ENCODE measurements at places on chromosomes 16 and 17.

DNA sequence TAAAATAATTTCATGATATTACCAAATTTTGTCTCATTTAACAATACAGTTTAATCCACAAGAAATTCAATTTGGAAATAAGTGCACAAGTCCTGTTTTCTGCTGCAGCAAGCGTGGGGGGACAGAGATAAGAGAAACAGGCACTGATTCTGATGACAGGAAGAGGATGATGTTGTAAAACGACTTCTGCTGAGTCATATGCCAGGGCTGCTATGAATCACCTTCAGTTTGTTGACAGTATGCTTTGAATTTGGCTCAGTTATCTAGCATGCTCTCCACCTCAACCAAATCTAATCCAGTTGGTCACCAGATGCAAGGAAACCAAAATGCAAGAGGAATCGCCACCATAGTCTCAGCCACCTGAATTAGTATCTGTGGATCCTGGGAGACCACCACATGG lies 244.1 kb upstream of the MON1B start:
- DNase-seq: peak; percentile 96

DNA sequence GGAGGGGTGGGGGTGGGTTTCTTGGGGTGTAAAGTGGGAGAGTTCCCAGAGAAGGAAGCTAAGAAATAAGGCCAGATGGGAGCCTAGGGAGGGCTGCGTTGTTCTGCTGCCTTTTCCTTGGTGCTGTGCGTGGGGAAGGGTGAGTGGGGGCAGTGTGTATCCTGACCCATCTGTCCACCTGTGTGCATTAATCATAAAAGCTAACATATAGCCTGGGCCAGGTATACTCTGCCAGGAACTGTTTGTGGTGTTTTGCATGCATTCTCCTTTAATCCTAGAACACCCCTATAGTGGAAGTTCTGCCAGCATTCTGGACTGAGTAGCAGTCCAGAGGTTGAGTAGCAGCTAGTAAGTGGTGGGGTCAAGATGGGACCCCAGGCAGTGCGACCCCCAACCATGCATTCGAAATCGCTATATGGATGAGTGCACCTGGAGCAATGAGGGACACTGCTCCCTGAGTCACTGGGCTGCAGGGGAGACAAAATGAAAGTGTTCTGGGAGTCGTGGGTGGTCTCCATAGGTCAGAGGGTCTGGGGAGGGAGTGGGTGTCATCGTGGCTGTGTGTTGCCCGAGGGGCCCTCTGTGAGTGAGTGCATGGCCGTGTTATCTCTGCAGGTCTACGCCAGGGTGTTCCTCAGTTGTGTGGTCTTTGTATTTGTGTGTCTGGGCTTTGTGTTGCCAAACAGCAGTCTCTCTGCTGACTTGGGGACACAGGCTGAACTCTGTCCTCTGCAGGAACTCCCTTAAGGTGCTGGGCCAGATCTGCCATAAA lies 1.3 kb downstream of the ERBB2 start:
- no peak for DNase-seq

DNA sequence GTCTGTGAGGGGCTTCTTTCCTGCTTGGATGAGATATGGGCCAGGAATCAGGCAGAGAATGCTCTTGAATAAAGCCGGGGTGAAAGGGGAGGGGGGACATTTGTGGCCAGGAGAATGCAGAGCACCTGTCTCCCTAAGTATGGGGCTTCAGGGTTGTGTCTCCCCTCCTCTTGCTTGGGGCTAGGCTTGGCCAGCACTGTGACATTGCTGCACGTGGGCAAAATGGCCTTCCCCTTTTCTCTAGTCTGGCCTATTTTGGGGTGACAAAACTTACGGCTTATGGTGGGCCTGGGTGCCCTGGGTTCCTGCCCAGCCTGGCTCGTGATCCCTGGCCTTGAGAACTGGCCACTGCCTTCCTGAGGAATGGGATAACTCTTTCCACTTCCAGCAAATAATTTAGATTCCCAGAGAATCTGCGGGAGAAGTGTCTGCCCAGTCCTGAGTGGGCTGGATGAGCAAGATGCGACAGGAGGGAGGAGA lies 5.6 kb downstream of the NFE2L1 start:
- no peak for DNase-seq

DNA sequence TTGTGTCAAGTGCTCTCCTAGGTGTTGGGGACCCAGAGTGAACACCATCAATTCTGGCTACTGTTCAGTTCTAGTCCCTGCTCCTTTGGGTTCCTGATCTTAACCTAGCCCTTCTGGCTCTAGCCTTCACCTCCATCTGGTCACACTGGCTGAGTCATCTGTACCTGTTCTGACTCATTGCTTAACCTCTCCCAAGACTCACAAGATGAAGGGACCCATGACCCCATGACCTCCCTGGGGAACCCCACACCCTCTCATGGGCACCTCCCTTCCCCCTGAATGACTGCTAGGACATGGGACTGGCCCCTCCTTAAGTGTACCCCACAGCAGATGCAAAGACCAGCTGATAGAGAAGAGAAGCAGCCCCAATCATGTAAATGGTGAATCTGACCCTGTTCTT lies 345.8 kb upstream of the CDH5 start:
- DNase-seq: peak; percentile 85

- peak; percentile 99 for DNase-seq
These were observed 14.7 kb downstream of the KCTD19 start for GRCh38 chr16:67311607-67312488.

- DNase-seq: no peak
These were observed 95.1 kb downstream of the NTN1 start for GRCh38 chr17:9116311-9116835.

DNA sequence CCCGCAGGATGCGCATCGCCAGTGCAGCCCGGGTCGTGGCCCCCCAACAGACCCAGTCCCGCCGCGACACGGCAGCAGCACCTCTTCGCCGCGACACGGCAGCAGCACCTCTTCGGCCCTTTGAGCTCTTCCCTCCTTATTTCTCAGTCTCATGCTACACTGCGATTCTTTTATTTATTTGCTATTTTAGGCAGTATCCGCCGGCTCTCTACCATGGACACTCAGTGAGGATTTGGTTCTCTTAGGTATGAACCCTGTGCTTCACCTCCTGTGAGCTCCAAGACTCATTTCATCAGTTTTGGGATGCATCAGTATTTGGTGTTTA lies 8.3 kb upstream of the MAP2K3 start:
- DNase-seq: no peak

DNA sequence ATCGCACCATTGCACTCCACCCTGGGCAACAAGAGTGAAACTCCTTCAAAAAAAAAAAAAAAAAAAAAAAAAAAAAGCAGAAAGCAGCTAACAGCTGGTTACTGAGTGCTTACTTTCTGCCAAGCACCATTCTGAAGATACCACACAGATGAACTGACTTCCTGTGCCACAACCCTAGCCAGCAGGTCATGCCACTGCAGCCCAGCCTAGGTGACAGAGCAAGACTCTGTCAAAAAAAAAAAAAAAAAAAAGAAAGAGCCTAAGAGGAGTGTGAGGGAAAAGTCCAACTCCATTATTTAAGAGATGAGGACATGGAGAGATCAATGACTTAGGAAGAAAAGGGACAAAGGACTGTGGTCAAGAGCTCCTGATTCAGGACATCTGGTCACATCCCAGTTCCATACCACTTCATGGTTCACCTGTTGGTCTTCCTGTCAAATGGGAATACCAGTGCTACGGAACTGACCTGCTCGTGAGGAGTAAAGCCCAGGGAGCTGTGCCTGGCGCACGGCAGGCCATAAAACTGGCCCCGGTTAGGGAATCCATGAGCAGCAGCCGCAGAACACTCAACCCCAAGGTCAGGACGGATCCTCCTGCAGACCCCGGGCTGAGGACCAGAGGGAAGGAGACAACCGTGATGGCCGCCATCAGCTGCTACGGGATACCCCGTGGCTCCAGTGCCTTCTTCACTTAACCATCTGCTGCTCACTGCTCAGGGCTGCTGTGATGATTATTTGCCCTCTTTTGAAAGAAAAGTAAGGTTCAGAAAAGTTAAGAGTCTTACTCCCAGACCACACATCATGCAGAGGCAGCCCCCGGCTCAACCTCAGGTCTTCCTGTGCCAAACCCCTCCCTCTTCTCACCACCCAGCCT lies 950 bp downstream of the KLHDC4 start:
- DNase-seq: no peak

GRCh38 chr16:11100239-11100750 lies 155.7 kb downstream of the SOCS1 start:
- DNase-seq: peak; percentile 99

DNA sequence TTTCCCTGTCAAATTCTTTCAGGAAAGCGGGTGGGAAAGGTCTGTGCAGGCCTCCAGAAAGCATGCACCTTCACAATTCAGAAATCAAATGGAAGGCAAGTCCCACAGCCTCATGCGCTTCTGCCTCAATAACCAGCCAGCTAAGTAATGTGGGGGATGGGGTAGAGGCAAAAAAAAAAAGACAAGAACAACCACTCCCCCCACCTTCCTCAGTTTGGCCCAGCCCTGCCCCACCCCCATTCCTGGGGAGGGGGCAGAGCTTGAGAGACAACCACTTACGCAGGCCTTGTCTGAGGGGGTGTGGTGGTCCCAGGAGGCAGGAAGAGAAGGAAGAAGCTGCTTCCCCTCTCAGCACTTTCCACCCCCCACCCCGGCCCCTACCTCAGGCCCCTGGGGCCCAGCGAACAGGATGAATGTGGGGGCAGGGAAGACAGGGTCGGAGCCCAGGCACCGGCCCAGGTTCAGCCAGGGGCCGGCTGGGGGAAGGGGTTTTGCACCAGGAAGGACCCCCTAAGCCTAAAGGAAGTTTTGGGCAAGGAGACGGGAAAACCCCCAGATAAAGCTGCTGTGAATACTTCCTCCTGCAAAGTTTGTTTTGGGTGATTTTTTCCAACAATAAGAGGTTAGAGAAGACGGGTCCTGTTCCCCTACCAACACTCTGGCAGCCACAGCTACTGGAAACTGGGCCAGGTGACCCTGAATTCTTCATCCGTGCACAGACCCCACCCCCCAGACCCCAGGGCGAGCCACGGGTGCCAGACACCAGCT lies 1.2 kb downstream of the JUP start:
- DNase-seq: no peak

- no peak for DNase-seq
These were observed 5.7 kb upstream of the RAB40B start for GRCh38 chr17:82703935-82704865.

- DNase-seq: peak; percentile 55
These were observed 1.3 kb upstream of the RAB40C start for GRCh38 chr16:588639-588888.

- DNase-seq: no peak
These were observed 41.5 kb downstream of the RPTOR start for GRCh38 chr17:80585890-80586845.

DNA sequence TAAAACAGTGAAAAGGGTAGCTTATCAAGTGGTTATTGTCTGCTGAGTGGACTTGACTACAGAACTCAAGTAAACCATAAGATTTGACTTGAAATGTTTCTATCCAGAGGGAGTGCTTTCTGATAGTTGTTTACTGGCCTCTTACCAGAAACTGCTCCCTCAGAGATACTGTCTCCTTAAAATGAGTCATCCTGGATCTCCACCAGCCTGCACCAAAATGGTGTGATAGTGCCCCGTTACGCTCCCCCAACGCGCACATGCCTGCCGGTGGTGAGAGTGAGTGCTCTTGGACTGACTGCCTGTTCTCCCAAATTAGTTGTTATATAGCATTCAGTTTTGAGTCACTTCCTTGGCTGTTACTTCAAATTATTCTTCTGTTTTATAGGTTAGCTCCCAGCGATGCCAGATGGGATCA lies 22.9 kb downstream of the PRCD start:
- peak; percentile 97 for DNase-seq

DNA sequence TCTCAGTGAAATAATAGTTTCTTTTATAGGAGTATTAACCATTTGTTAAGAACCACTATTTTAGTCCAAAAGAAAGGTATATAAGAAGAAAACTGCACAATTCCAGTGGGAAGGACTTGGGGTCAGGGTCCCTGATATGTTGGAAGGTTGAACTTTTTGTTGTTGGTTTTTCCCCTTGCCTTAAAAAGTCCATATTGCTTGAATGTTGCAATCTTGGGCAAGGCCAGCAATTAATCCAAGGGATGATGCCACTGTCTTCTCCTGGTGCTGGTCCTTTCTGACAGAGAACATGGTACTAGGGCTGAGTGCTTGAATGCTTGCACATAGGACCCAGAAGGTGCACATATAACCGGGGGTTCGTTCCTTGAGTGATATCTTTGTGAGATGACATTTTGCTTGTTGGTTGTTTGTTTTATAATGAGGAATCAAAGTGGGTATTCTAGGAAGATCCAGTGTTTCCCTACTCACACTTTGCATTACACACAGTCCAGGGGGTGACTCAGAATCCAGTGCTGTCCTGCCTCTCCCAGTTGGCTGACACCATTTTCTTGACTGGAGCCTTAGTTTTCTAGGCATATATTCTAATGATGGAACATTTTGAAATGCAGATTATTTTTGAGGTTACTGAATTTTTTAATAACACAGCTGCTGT lies 54.9 kb downstream of the SIAH1 start:
- no peak for DNase-seq

DNA sequence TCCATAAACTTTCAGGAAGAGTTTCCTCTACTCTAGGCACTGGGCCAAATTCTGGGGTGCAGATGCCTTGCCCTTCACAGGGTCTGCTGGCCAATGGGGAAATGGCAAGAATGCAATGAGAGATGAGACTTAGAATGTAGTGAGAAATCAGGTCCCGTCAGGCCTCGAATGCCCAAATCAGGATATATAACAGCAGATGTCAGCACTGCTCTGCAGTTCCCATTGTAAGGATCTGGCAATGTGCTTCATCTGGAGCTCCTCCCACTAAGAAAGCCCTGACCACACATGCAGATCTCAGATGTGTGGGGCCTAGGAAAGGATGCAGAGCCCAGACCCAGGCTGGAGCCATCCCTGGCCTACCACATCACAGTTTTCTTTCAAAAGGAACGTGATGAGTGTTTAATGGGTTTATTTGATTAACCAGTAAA lies 13.9 kb upstream of the LPCAT2 start:
- DNase-seq: peak; percentile 97

GRCh38 chr17:65029605-65030336 lies 26.8 kb downstream of the GNA13 start:
- no peak for DNase-seq

- DNase-seq: peak; percentile 37
These were observed 15.0 kb upstream of the C17orf58 start for GRCh38 chr17:68011199-68011665.

DNA sequence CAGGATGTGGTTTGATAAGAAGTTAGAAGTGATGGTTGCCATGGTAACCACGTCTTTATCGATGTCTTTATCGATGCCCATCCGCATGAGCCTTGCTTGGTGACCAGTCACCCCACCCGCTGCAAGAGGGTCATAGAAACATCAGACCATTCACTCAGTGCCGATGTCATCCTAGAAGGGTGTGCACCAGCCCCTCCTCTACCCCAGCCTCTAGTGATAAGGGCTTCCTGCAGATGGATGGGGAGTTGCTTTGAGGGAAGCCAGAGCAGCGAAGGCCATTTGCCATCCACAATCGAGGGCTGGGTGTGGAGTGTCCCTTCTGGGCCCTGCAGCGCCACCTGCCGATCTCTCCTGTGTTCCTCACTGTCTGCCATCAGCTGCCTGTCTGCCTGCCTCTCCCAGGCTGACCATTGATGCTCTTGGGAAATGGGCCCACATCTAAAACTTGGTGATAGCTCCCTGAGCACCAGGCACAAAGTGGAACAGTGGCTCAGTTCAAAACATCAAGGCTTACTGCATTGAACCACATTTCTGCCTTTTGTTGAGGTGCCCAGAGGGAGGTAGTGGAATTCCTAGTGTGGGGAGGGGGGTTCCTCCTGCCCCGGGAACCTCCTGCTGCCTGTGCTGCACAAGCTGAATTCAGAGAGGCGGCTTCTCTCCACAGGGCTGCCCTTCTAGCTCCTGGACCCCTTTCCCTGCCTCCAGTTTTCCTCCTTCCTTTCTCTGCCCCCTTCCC lies 8.9 kb downstream of the CALB2 start:
- peak; percentile 52 for DNase-seq
